ENCODE measurements at places on chromosomes 11 and 22. TPM values are rescaled to one million over a fixed set of nuclear protein-coding genes. Genes with fewer than 3 reads are reported as not detected.
A peak's percentile ranks its signal among the peaks of the same experiment; 100 is the strongest.

Gene ELMOD1
- 1.00 TPM for total RNA-seq

- DNase-seq = no peak
Observed at GRCh38 chr11:113644605-113645004, 61.5 kb downstream of the TMPRSS5 start.

GRCh38 chr11:14636119-14636518, 7.5 kb upstream of the PDE3B start:
- no peak for DNase-seq

- no peak for DNase-seq
Observed at GRCh38 chr11:70721006-70721405, 322.7 kb downstream of the CTTN start.

Gene PDGFB
- total RNA-seq = 16.2 TPM

Gene CRYBB2
- not detected for total RNA-seq

Gene RASL10A
- total RNA-seq = 1.3 TPM

GRCh38 chr11:63805844-63806415, 7.3 kb upstream of the SPINDOC start:
- DNase-seq = no peak

GRCh38 chr11:101459020-101459419, 124.8 kb downstream of the TRPC6 start:
- DNase-seq = no peak

Gene CDPF1
- 5.4 TPM for total RNA-seq

Gene LSP1
- 23.0 TPM for total RNA-seq

DNA sequence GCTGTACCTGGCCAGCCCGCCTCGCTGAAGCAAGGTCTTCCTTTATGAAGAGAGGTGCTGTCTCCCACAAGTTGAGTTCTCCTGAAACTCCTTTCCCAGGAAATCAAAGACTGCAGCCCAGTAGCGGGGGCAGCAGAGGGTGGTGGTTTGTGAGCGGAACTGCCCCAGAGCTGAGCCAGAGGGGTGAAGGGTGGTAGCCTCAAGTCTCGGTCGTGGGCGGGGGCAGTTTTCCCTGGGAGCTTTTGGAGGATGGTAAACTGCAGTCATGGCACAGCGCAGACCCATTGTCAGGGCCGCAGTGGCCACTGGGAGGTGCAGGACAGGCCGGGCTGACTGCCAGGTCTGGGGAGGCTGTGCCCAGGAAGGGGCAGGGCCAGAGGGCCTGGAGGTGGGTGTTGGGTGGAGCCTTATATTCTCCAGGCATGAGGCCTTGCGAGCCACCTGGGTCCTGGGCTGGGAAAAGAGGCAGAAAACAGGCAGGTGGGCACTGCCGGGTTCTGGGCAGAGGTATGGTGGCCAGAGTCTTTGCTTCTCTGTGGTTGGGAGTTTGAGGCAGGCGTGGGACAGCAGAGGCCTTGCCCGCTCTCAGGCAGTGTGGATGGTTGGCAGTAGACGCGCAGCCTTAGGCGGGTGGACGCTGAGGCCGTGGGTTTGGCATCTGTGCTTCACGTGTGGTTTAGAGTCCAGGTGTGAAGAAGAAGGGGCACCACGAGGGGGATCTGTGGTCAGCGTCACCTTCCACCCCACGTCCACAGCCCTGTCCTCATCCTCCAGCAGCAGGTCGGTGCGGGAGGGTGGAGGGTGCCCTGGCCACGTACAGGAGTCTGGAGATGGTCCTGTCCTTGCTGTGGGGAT, 1176.4 kb downstream of the BRD1 start:
- DNase-seq = no peak

- DNase-seq = no peak
Observed at GRCh38 chr11:129249923-129250322, 57.8 kb upstream of the ARHGAP32 start.

Gene CCDC73
- total RNA-seq = not detected

DNA sequence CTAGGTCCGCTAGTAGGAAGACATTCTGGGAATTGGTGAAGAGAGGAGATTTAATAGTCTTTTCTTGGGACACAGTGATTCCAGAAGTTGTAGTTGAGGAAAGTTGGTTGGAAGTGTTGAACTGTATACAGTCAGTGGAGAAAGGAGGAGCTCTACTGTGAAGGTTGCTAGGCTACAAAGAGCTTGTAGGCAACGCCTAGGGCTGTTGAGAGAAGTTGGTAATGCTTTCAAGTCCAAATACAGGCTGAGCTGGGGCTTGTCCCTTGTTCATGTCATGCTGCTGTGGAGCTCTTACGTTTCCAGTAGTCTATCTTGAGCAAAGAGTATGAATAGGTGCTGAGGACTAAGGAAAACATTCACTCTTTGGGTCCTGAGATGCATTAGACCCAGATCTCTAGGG, 1.1 kb downstream of the TBCEL start:
- no peak for DNase-seq

DNA sequence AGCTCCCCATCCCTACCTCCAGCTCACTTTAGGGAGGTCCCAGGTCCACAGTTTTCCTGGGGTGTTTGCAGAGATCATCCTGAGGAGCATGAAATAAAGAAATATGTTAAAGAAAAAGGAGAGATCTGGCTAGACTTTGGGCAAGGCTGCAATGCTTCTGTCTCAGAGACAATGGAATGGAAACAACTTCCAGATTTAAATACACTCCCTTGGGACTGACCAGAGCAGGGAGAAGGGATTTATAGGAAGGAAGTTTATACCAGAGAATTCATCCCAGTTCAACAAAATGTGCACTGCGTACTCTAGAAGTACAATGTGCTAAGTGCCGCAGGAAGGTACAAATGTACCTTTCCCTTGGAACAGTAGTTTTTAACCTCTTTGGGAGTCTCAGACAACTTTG, 40.4 kb downstream of the ETS1 start:
- DNase-seq = no peak

GRCh38 chr11:79363256-79363655, 77.6 kb downstream of the TENM4 start:
- no peak for DNase-seq

DNA sequence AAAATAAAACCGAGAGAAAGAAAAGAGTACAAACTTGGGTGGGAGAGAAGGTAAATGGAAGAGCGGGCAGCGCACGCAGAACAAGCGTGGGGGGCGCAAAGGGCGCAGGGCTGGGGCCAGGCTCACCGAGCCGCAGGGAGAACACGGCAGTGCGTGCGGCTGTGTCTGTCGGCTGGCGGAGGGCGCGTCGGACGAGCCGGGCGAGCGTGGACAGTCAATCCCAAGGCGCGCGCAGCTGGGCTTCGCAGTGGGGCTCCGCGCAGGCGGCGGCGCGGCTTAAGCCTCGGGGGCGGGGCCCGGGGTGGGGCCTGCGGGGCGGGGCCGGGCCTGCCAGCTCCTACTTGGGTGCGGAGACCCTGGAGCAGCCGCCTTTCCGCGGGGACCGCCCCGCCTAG, at the start of gene UCP2:
UCP2 (minus strand) TSS at position 249 of the 395 bp plus-strand sequence. CDS start 4,465 bp downstream, outside the sequence.
- DNase-seq = peak; percentile 94

DNA sequence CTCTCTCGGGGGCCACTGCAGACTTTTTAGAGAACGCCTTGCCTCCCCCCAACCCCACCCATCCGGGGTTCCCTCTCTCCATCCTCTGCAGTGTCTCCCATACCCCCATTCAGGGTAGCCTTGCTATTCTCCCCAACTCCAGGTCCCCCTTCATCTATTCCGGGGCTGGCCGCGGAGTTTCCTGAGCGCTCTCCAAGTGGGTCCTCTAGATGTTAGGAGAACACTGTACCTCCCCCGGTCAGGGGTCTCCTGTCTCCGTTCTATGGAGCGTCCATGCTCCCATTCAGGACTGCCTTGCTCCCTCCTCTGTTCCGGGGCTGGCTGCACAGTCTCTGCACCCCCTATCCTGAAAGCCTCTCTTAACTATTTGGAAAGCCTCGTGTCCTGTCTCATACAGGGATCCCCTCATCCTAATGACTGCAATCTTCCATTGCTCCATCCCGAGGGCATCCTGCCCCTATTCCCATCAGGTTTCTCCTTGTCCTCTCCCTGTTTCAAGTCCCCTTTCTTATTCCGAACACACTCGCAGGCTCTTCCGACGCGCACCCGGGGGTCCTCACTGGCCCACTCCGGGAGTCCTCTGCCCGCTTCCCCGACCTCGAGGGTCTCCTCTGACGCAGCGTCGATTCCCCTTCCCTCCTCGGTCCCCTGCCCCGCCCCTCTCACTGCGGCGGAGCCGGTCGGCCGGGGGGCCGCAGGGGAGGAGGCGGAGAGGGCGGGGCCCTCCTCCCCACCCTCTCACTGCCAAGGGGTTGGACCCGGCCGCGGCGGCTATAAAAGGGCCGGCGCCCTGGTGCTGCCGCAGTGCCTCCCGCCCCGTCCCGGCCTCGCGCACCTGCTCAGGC, at the start of gene NEFH:
NEFH (plus strand) TSS at position 802 of the 845 bp plus-strand sequence. CDS start 45 bp downstream, outside the sequence.
- no peak for DNase-seq

Gene OR51G2
- not detected for total RNA-seq

Gene ADAMTS8
- total RNA-seq = 0.48 TPM

Gene LARGE1
- 140 TPM for total RNA-seq

DNA sequence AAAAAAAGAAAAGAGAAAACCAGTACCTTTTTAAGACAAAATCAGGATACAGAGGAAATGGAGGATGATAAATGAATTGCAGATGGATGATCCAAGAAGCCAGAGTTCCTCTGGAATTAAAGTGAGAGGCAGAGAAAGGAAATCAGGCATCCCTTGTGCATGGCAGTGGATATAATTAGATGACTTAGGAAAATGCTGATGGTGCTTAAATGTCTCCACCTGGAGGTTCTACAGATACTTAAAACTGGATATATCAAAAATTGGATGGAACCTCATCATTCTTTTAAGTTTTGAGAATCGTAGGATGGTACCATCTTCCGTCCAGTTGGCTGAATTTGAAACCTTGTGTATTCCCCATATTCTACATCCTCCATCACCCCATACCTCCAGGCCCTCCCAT, 1040.0 kb downstream of the NTM start:
- DNase-seq = no peak

Gene JAML
- 2.7 TPM for total RNA-seq

DNA sequence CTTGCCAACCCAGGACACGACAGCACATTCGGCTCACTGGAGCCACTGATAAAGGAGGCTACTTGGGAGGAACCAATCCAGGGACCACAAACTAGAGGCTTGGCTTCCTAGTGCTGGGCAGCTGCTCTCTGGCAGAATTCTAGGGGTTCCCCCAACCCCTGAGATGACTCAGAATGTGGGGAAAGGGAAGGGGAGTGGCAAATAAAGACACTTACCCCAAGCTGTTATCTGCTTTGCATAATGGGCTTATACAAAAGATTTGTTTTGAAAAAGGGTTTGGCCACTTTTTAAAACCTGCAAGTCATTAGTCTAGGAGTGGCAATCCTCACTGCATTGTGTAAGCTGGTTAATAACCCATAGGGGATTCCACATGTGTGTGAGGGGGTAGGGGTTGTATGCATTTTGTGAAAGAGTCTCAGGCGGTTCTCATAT, 64.1 kb upstream of the LMO1 start:
- DNase-seq = no peak

Gene SAA1
- 6.9 TPM for total RNA-seq

DNA sequence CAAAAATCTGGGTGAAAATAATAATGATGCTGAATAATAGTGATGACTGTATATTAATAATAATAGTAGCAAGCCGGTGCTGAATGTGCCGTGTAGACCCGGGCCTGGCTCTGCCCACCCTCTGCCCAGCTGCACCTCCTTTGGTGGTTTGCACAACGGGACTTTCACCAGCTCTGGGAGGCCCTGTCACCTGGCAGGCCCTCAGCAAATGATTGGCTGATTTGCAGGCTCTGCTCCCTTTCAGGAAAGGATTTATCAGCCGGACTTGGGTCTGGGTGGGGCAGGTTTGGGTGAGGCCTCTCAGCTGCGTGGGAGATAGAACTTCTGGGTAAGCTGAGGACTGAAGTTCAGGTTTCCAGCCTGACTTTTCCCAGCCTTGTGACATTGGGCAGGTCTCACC, 21.4 kb downstream of the KIAA1671 start:
- no peak for DNase-seq

DNA sequence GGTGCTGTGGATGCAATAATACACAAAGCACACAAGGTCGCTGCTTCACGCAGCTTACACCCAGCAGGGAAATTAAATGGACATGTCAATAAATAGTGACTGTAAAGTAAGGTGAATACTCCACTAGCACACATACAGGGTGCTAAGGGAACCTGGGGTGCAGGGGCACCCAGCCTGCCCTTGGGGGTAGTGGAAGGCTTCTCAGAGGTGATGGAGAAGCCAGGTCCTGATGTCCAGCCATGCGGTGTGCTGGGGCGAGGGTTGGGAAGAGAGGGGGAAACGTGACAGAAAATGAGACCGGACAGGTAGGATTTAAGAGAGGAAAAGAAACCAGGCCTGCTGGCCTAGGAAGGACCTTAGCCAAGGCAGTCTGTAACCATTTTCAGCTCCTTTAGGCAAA, 200.5 kb downstream of the GRIK4 start:
- no peak for DNase-seq

Gene OR9G4
- total RNA-seq = not detected

Gene ZNHIT2
- total RNA-seq = 5.7 TPM

GRCh38 chr22:27327981-27328721, 473.4 kb downstream of the MN1 start:
- no peak for DNase-seq

Gene WBP2NL
- 0.16 TPM for total RNA-seq

Gene SLC29A2
- 16.3 TPM for total RNA-seq

DNA sequence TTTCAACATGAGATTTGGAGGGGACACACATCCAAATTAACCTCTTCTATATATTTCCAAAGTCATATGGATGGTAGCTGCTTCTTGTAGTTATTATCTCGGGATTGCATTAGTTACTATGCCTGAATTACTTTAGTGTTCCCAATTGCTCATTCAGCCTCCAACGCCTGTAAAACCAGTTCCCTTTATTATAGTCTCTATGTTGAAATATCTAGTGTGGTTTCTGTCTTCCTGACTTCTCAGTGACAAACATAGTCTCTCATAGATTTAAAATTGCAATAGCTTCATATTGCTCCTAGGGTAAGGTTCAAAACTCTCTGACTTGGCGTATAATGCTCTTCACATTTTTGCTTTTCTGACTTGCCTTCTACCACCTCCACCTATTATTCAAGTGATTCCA, 366.4 kb downstream of the CASP12 start:
- no peak for DNase-seq

DNA sequence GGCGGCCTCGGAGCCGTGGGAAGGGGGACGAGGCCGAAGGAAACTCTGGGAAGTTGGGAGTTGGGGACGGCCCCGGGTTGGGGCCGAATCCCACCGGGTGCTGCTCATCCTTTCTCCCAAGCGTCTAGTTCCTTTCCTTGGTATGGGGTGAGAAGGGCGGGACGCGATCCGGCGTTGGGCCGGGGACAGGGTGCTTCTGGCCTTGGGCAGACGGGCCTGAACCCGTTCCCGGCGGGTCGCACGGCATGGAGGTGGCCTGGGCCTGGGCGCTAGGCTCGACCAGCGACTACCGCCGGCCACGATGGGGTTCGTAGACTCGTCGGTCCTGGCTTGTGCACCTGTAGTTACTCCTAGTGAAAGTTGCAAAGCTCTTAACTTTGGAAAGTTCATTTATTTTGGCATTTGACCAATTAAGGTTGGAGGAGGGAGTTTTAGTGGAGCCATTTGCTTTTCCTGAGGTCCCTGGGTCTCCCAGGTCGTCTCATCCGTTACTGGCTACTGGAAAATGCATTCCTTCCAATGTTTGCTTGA, 1.0 kb downstream of the SYT9 start:
- DNase-seq = no peak

- peak; percentile 20 for DNase-seq
Observed at GRCh38 chr22:18978506-18978905, 42.4 kb upstream of the PRODH start.

GRCh38 chr11:121104312-121104762, 3.3 kb downstream of the TECTA start:
- DNase-seq = peak; percentile 72

Data from Right ventricle myocardium superior (tissue), 1 donor.